NCI-H524 (cell line): ENCODE measurements at places on chromosomes 6 and 20.
A peak's percentile ranks its signal among the peaks of the same experiment; 100 is the strongest.

GRCh38 chr20:49570828-49571552, 3.1 kb upstream of the PTGIS start:
- DNase-seq, result no peak

DNA sequence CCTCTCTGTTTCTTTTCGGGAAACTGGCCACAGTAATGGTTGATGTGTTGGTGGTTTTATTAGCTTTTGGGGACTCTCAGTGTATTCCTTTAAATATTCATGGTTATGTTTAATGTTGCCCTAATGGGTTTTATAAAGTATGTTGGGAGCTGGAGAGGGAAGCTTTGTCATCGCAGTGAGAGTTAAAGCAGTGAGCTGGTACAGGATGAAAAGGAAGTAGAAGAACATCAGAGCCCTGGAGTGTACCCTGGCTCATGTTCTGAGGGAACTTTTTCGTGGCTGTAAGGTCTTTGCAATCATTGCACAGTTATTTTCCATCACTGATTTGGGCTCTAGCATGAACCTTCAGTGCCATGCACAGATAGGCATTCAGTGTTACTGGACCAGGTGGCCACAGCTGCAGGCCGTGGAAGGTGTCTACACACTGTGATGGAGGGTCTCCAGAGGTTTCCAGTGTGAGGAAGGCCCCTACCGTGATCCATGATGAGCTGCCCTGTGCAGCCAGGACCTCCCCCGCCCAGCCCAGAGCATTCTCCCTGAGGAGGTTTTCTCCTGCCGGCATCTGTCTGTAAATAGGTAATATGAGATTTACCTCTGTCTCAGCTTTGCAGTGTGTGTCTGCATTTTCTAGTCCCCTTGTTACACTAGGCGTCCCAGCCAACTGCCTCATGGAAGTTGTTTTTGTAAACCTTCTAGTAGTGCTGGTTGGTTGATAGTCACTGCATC, 22.4 kb upstream of the TMEM217 start:
- DNase-seq, result no peak

GRCh38 chr20:45993197-45993951, 15.3 kb upstream of the MMP9 start:
- no peak for DNase-seq

DNA sequence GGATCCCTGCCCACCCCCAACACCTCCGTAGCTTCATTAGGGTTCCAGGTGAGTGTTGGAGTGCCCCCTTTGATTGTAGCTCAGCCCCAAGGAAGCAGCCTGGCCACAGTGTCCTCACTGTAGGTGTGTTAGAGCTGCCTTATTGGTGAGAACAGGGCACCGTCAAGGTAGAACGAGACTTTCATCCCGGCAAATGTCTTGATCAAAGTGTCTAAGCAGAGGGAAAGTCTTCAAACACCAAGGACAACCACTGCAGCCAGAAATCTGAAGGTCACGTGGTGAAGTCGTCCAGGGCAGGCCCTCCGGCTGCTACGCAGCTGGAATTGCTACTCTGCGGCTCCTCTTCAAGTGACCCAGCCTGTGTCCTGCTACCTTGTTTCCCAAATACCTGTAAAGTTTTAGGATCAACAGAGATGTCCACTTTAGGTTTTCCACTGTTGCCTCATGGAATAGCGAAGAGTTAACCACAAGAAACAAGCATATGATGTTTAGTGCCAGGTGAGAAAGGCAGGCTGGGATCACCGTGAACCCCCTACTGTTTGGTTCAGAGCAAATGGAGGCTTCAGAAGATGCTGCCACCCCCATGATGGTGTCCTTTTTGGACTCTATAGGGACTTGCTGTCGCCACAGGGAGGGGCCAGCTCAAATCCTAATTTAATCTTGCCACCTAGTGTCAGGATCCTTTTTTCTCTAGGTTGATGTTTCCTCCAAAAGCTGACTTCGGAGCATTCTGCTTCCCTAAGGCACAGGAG, 1.7 kb upstream of the DLL1 start:
- DNase-seq, result peak; percentile 74

GRCh38 chr20:13289031-13289430, 68.0 kb downstream of the ISM1 start:
- no peak for DNase-seq

DNA sequence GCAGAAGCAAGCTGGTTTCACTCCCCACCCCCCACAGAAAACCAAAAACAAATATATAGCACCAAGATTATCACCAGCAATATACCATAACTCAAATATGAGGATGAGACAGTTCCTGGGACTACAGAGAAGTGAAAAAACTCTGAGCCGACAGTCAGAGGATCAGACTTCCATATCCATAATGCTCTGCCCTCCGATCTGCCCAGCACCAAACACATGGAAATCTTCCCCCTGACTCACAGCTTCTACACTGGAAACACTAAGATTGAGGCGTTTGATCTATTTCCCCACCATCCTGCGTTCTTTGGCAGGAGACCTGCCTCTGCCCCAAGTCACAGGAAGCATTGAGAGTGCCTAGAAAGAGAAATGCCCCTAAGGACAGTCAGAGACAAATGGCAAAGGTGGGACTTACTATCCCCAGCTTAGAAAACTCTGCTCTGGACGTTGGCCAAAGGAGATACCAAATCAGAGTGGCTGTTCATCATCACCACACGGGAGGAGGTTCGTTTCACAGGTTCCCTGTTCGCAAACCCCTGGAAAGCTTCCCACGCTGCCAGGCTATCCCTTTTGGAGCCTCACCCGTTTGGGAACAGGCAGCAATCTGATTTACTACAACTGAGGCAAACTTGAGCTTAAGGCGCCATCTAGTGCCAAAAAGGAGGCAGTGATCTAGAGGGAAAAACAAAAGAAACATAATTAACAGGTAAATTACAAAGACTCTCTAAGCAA, 48.7 kb upstream of the SRSF6 start:
- DNase-seq, result peak; percentile 69

DNA sequence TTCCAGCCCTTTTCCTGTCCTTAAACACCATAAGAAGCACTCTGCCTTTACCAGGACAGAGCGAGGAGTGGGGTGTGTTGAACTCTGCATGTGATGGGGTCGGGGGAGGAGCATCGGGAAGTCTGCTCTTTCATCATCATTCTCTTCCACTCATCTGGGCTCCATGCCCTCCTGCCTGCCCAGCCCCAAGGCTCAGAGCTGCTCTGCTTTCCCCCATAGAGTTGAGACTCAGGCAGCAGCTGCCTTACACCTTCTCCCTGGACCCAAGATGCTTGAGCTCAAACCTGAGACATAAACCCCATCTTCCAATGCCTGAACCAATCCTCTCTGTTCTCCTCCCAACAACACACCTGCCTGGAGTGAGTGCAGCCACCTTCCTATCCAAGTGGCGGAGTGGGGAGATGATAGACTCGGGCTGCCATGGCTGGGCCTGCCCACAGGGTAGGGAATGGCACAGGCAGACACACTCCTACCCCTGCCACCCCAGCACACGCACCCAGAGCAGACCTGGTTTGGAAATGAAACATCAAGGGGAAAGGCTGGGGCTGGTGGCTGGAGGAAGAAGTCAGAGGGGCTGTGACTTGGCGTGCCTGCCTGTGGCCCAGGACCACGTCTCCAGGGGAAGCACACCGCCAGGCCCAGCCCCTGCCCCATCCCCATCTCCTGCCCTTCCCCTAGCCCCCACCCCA, 28.4 kb downstream of the TFEB start:
- DNase-seq, result no peak

- no peak for DNase-seq
Observed at GRCh38 chr6:142887517-142887916, 57.5 kb downstream of the HIVEP2 start.

GRCh38 chr6:47434372-47435253, 43.0 kb upstream of the CD2AP start:
- no peak for DNase-seq

- DNase-seq, result peak; percentile 88
Observed at GRCh38 chr6:41422161-41422560, 86.8 kb downstream of the NCR2 start.

DNA sequence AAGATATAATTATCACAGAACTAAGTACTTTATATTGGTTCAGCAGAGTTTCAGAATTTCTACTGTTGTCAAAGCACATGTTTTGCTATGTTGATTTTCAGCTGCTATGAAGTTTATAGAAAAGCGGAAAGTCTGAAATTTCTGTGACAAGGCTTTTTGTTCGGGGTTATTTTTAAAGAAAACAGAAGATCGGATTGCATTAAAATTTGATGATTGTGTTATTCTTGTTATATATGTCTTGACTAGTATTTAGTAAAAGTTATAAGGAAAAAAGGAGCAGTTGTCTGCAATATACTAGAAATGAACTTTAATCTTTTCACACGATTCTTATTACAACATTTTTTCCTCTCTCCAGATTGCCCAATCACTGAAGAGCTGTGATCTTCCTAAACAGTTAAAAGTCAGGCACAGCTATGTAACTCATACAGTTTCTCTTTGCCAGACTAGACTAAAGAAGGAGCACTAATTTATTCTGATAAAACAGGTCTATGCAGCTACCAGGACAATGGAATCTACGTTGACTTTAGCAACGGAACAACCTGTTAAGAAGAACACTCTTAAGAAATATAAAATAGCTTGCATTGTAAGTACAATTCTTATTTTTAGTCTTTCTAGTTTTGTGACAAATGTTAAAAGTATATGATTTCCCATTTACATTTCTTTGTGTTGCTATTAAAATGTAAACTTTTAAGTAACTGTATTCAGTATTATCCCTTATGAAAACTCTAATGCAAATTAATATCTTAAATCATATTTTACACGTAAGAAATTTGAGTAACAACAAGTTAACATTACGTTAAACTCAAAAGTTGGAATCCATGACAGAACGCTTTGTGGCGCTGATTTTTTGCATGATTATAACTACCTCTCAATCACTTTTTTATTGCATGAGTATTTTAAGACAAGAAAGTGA, at the start of gene ENPP3:
TSS of gene ENPP3 (plus strand) at position 423 of the 913 bp plus-strand sequence. CDS start at position 506, 83 bp downstream.
- DNase-seq, result no peak

DNA sequence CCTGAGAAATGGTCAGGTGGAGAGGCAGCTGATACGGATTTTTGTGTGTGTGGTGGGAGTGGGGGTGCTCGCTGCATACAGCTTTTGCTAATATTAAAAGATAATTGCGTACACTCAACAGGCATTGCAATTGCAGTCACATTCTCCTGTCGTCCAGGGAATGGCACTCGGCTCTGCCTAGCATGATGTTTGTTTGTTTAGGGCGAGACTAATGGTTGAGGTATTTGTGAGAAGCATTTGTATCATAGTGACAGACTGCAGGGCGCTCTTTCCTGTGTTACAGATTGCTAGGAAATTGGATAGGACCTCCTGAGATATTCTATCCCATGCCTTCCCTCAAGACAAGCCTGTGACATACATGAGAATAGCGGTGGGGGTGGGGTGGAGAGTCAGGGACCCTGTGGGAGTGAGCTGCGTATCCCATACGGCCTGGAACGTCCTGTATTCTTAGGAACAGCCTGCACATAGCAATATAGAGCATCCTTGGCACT, 207.4 kb downstream of the SOX4 start:
- peak; percentile 54 for DNase-seq

DNA sequence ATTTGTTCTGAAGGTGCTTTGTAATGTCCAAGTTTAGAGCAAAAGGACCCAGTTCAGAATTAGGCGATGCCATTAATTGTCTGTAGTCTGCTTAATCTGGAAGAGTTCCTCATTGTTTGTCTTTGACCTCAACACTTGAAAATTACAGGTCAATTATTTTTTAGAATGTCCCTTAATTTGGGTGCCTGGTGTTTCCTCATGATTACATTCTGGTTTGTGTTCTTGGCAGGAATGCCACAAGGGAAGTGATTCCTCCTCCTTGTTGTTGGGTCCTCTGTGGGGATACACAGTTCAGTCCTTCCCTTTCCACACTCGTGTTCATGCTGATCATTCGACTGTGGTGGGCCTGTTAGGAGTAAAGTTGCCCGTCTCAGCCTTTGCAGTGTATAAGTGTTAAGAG, 207.3 kb downstream of the JARID2 start:
- no peak for DNase-seq

DNA sequence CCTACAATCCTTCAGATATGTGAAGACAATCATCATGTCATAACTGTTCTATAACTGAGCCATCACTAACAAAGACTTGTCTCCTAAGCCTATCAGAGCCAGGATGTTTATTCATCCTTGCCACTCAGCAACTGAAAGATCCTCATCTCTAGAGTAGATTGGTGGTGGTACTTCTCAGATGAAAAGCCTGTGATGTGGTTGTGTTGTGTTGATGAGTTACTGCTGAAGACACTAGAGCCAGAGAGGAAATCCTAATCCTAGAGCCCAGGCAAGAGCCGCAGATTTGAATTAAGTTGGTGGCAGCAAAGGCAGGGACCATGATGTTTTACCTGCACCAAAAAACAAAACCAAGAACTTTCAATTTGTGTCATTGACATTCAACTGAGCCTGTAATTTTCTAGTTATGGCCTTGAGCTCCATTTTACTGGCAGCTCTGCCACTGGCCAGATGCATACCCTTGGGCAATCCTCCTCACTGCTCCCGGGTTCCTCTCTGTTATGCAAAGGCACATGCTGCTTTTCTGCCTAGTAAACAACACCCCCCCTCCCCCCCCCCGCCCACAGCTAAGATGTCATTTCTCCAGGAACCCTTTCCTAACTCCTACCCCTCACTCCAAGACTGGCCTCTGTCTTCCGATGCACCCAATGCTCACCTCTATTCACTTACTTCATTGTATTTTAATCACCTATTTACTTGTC, 50.2 kb upstream of the REV3L start:
- no peak for DNase-seq

DNA sequence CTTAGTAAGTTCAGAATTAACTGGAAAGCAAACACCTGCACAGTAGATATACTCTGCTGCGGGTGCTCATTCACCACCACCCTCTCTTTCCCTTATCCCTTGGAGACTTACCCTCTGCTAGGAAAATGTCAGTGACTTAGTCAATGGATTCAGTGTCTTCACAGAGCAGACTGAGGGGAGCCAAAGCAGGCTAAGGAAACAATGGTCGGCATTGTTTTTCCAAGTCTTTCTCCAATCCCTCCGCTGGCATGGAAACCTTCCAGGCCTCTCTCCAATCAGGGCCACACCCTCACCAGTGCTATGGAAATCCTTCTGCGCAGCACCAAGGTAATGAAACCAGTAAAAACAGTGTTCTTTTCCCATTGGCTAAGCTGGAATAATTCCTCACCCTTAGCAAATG, 531.2 kb downstream of the TFAP2B start:
- no peak for DNase-seq

DNA sequence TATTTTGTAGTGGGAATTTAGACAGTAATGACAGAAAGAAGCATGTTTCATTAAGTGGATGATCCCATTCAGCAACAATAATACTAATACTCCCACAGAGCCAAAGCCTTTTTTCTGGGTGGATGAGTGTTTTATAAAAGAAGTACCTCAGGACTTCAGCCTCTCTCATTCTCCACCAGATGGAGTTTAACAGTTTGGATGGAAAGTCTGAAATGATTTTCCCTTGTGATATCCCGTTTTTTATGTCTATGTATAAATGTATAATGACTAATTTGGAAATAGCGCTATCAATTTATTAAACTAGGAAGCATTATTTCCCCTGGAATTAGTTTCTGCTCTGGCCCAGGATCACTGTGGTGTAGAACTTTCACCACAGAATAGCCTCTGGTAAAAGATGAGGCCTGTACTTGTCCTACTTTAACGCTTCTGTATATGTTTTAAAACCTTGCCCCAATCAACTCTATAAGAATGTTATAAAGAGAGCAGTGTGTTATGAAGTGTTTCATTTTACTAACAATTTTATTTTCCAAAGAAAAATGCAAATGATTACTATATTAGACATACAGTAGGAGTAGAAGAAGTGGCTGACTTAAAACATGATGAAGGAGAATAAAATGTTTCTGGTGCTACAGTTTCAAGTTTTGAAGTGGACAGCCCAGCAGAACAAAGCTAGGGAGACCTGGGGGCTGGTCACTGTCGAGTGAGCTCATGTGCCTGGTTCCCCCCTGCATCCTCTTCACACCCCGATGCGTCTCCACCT, 135.6 kb downstream of the HIVEP1 start:
- no peak for DNase-seq

GRCh38 chr6:19135706-19136105, 701.5 kb upstream of the ID4 start:
- DNase-seq, result peak; percentile 14
